Fibroblast of skin of back (primary cell): ENCODE measurements at places on chromosomes 4 and X.

DNA sequence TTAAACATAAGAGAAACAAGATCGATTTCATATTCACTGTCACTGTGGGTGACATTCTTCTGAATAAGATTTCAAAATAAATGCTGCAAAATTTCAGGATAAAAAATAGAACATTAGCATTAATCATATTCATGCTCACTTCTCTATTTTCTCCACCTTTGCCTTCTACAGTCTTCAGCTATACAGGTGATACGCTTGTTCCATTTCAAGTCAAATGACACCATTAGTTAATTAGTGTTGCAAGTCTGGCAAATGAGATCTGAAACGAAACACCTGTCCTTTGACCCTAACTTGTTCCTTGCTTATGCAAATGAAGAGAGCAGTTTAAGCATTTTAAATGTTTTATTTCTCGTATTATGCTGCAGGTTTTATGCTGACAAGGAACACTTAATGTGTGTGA is 667.5 kb upstream of the MAGEB2 start:
- DNase-seq: no peak

GRCh38 chr4:77100234-77100633 is 24.4 kb upstream of the CCNI start:
- DNase-seq: no peak

GRCh38 chrX:69618803-69619202 is 2.9 kb downstream of the EDA start:
- DNase-seq: no peak

- no peak for DNase-seq
These were observed 423 bp downstream of the CRMP1 start for GRCh38 chr4:5892323-5893003.

DNA sequence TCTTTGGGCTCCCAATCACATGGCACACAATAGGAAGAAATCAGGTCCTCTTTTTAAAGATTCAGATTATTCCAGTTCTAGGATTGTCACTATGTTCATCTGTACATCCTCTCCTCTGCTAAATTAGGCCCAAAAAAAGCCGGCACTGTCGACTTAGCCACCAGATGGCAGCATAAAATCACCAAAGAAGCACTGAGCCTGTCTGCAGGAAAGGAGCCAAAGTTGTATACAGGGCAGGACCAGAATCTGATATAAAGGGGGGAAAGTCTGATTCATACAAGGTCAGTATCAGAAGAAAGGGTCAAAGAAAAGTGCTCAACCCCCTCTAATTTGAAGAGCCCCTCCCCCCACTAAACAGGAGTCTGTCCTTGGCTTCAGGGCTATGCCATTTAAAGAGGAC is 292.5 kb downstream of the CHIC1 start:
- DNase-seq: peak; percentile 57

DNA sequence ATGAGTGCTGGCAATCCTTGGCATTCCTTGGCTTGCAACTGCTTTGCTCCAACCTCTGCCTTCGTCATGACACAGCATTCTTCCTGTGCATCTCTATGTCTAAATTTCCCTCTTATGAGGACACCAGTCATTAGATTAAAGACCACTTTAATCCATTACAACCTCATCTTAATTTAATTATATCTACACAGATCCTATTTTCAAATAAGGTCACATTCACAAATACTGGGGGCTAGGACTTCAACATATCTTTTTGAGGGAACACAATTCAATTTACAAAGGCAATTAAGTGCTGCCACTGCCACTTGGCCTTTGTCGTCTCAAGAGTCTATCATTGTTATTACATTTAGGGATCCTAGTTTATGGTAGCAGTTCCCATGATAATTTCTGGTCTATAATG is 163.7 kb upstream of the PPP1R2C start:
- no peak for DNase-seq

- DNase-seq: no peak
These were observed 22.6 kb upstream of the UBA1 start for GRCh38 chrX:47170861-47171692.

- no peak for DNase-seq
These were observed 242.3 kb downstream of the AFAP1 start for GRCh38 chr4:7697343-7697742.

GRCh38 chr4:114926583-114926982 is 186.8 kb downstream of the NDST4 start:
- DNase-seq: no peak

DNA sequence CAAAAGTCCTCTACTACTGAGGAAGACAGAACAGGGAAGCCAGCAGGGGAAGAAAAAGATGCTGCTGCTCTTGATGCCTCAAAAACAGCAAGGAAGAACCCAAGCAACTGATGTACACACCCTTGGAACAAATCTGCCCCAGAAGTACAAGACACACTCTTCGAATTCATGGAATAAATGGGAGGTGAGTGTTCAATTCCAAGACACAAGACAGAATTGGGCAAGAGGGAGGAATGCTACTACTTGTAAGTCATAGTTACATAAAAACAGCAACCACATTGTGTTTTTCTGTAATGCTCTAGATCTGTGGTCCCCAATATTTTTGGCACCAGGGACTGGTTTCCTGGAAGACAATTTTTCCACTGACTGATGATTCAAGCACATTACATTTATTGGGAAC is 58.0 kb upstream of the H2AZ1 start:
- DNase-seq: peak; percentile 57

GRCh38 chr4:25215511-25215910 is 18.3 kb upstream of the PI4K2B start:
- no peak for DNase-seq

GRCh38 chr4:128006592-128006991 is 41.4 kb downstream of the ABHD18 start:
- no peak for DNase-seq

DNA sequence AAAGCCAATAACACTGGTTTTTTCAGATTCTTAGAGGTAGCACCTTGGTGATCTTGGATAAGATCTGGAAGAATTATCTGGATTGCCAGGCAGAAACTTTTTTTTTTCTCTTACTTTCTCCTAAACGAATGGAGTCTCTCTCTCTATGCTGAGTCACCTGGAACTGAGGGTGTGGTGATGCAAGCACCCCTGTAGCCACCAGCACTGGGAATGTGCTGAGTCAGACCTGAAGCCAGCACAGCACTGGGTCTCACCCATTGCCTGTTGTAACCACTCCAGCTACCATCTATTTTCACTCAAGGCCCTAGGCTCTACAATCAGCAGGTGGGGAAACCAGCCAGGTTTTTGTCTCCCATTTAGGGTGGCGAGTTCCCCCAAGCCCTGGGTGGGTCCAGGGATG is 923.8 kb downstream of the RAPGEF2 start:
- DNase-seq: peak; percentile 25

GRCh38 chr4:41510179-41510578 is 27.8 kb upstream of the LIMCH1 start:
- DNase-seq: no peak

- DNase-seq: peak; percentile 36
These were observed 190.5 kb downstream of the RRAGB start for GRCh38 chrX:55907968-55908607.

DNA sequence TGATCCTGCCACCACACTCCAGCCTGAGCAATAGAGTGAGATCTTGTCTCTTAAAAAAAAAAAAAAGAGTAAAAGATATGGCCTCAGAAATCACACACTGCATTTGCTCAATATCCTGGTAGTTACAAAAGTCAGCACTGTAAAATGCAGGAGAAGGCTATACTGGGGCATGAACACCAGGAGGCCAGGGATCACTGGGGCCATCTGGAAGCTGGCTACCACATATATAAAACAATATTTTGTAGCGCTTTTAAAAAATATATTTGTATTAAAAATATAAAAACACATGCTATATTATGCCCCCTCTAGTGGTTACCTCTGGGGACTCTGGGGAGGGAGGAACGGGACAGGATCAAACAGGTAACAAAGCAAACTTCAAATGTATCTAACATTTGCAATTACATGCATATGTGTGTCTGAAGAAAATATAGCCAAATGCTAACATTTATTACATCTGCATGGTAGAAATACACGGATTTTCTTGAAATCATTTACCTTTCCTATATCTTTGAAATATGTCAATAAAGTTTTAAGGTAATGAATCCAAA is 4.0 kb downstream of the C4orf46 start:
- DNase-seq: peak; percentile 46

- peak; percentile 22 for DNase-seq
These were observed 66.5 kb downstream of the SHROOM4 start for GRCh38 chrX:50747471-50747900.

GRCh38 chrX:53511322-53511721 is 77.2 kb upstream of the HSD17B10 start:
- DNase-seq: no peak

- no peak for DNase-seq
These were observed 19.0 kb downstream of the FAM47E start for GRCh38 chr4:76270244-76271175.

DNA sequence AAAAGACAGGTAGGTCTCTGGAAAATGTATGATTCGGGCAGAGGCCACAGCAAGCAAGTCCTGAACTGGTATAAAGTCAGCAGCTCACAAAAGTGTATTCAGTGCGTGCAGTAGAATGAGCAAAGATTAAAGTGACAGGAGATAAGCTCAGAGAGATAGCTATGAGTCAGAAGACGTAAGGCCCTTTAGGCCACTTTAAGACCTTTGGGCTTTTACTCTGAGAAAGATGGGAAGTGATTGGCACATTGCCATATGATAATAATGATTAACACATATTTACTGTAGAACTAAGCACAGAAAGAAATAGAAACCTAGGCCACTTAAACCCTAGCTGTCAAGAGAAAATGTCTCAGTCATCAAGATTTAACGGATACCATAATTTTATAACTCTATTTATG is 51.7 kb downstream of the TBCK start:
- DNase-seq: no peak

DNA sequence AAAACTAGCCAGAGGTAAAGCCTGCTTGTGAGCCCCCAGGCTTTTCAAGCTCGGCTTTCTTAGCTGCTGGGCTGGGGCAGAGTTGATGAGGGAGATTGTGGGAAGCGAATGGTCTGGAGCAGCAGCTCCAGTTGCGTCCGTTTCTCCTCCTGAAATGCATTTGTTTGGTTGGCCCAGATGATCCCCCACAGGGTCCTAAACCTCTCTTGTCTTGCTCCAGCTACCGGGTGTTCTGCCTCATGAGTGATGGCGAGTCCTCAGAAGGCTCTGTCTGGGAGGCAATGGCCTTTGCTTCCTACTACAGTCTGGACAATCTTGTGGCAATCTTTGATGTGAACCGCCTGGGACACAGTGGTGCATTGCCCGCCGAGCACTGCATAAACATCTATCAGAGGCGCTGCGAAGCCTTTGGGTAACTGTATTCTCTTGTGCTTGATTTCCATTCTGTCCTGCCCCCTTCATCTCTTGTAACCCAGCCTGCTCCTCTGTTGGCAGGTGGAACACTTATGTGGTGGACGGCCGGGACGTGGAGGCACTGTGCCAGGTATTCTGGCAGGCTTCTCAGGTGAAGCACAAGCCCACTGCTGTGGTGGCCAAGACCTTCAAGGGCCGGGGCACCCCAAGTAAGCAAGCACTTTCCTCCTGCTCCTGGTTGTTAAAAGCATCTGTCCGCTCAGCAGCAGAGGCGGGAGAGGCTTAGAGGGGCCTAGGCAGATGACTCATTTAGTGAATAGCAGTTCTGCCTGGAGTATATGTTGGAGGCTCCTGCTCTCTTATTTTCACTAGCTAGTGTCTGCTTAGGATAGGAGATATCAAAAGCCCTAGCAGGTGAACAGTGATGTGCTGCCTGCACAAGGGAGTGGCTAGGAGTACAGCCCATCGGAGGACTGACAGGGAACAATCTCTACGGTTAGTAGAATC is 15.3 kb downstream of the TKTL1 start:
- no peak for DNase-seq

GRCh38 chrX:46796574-46797191 is 37.8 kb upstream of the SLC9A7 start:
- peak; percentile 65 for DNase-seq

GRCh38 chrX:70029863-70030262 is 19.9 kb downstream of the AWAT2 start:
- DNase-seq: no peak

- no peak for DNase-seq
These were observed 2677.7 kb downstream of the ARAP2 start for GRCh38 chr4:33566649-33567048.

- no peak for DNase-seq
These were observed 113.5 kb downstream of the PDGFC start for GRCh38 chr4:156858071-156858470.

GRCh38 chr4:183504930-183505610 is at the start of gene ING2:
Gene ING2 (plus strand): TSS chr4:183505058. CDS start chr4:183505196, 138 bp downstream.
- DNase-seq: no peak

- DNase-seq: no peak
These were observed 26.6 kb upstream of the PPP1R2C start for GRCh38 chrX:42804524-42804923.

GRCh38 chr4:64533159-64533558 is 123.9 kb upstream of the TECRL start:
- no peak for DNase-seq

DNA sequence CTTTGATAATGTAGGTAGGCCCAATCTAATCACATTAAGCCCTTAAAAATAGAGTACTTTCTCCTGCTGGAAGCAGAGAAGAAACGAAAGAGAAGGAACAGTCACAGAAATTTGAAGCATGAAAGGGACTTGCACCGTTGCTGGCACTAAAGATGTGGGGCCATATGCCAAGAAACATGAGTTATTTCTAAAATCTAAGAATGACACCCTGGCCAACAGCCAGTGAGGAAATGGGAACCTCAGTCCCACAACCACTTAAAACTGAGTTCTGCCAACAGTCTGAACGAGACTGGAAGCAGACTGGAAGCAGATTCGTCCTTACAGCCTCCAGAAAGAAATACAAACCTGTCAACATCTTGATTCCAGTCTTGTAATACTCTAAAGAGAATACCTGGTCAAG is 70.1 kb downstream of the CENPC start:
- no peak for DNase-seq

DNA sequence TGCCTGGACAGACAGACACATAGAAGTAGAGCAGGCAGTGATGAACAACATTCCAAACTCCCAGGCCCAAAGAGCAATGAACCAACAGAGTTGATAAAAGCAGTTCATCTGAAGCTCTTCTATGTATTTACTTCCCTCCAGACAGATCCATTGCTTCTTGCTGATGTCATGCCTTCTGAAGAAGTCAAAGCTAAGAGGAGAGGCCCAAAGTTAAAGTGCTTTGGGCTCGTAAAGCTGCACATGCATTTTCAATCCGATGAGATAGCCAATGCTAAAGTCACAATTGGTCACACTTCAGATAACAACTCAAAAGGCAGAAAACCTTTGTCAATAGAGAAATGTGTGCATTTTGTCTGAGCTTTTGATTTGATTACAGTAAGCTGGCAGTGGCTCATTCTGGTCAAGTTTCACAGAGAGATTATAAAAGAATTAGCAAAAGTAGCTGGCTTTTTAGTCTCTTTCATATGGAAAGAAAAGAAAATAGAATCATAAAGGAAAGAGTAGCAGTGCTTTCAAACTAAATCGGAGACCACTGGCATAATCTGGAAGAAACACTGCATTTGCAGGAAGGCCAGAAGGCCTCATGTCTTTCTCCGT is 82.0 kb downstream of the GPC4 start:
- DNase-seq: no peak

- peak; percentile 5 for DNase-seq
These were observed 72.9 kb downstream of the ADAMTS3 start for GRCh38 chr4:72496119-72496518.

- peak; percentile 88 for DNase-seq
These were observed 50.1 kb downstream of the CENPVL3 start for GRCh38 chrX:51568586-51568985.

- DNase-seq: no peak
These were observed 19.2 kb upstream of the GRPEL1 start for GRCh38 chr4:7087036-7087435.
